ENCODE measurements at places on chromosomes 16 and 17.

GRCh38 chr17:82937411-82938371 is 97.9 kb upstream of the ZNF750 start:
- no peak for DNase-seq

DNA sequence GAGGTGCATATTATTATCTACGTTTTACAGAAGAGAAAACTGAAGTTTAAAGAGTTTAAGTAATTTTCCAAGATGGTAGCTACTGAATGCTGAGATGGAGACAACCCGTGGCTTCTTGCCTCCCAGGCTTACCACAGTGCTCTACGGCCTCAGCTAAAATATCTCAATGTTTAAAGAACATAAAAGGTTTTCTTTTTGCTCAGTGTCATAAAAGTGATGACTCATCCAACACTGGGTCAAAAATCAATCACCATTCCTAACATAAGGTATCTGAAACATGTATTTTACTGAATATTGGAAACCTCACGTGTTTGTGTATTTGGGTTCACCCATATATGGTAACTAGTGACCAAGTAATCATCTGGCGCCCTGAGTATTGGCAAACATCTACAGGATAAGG is 18.4 kb downstream of the ABCA9 start:
- DNase-seq = no peak

DNA sequence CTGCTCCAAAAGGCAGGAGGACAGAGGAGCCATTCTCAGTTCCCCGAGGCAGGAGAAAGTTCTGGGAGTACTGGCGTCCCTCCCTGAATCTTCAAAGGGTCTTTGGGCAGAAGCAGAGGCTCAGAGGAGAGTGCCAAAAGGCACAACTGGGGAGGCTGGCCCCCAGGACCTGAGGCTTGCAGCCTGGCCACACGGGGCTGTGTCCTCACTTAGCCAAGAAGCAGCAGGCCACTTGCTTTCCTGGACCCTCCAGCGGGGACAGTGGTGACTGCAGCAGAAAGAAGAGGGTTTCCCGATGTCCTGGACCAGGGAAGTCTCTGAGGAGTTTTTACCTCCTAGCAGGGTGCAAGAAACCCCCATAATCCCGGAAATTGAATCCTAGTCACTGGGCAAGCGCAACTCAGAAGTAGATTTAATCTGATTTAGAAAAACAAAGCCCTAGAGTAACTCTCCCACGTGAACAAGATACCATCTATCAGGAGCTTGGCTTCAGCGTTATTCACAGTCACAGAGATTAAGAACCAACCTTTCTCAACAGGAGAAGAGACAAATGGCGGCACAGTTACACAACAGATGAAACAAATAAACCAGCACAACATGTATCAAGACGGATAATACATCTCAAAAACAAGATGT is 25.5 kb upstream of the BCO1 start:
- no peak for DNase-seq

DNA sequence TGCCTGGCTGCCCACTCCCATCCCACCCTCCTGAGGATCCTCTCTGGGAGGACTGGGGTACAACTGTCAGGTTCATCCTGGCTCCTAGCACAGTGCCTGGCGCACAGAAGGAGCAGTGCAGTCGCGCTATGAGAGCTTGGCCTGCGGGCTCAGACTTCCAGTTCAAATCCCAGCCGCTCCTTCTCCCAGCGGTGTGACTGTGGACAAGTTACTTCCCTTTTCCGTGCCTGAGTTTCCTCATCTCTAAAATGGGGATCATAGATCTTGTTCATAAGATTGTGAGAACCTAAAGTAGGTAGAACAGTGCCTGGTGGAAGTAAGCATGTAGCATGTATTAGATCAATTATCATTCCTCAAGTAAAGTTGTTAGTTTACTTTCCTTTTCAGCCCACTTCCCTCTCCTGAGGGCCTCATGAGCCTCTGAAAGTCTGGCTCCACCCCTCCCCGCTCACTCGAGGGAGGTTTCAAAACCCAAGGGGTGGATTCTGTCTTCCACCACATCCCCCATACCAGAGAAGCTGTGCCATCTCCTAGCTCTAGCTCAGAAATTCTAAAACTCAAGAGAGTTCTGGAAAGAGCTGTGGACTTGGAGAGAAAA is 19.9 kb upstream of the COL1A1 start:
- DNase-seq = peak; percentile 77

- DNase-seq = no peak
These were observed 11.0 kb downstream of the TBC1D24 start for GRCh38 chr16:2485811-2486507.

GRCh38 chr17:35486920-35487732 is 38.6 kb upstream of the SLFN13 start:
- DNase-seq = peak; percentile 69

- no peak for DNase-seq
These were observed 2.7 kb downstream of the TSEN54 start for GRCh38 chr17:75518983-75519537.

GRCh38 chr16:65510850-65511249 is 389.0 kb upstream of the CDH11 start:
- DNase-seq = peak; percentile 2

DNA sequence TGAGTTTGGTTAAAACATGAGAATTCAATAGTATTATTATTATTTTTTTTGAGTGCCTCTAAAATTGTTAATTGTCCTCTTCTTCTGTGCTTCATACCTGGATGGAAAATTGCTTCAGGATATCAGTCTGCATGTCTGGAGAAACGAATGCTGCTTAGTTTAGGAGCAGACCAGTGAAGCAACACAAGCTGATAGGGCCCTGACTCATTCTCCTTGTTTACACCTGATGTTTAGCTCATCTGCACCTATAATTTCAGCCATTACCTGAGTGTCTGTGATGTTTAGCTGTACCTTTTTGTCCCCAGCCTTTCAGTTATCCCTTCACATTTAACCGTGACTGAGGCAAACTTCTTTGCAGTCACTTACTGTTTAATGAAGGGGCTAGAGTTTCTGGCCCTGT is 14.8 kb downstream of the SNTB2 start:
- DNase-seq = no peak

DNA sequence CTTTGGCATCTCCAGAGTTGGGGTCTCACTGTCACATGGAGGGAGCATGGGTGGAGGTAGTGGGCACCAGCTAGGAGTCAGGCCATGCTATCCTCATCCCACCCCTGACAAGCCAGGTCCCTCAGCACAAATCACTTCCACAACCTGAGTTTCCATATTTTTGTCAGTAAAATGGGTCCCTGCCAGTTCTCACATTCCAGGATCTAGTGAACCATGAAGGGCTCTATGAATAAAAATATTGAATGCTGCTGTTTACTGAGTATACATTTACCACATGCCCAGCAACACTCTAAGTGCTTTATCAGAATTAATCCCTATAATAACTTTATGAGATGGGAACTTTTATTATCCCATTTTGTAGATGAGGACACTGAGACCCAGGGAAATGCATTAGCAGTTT is 16.8 kb downstream of the SEZ6 start:
- DNase-seq = no peak

GRCh38 chr17:34930283-34930682 is 31.0 kb downstream of the CCT6B start:
- no peak for DNase-seq

- no peak for DNase-seq
These were observed 7.4 kb downstream of the MAP2K3 start for GRCh38 chr17:21291862-21292261.

DNA sequence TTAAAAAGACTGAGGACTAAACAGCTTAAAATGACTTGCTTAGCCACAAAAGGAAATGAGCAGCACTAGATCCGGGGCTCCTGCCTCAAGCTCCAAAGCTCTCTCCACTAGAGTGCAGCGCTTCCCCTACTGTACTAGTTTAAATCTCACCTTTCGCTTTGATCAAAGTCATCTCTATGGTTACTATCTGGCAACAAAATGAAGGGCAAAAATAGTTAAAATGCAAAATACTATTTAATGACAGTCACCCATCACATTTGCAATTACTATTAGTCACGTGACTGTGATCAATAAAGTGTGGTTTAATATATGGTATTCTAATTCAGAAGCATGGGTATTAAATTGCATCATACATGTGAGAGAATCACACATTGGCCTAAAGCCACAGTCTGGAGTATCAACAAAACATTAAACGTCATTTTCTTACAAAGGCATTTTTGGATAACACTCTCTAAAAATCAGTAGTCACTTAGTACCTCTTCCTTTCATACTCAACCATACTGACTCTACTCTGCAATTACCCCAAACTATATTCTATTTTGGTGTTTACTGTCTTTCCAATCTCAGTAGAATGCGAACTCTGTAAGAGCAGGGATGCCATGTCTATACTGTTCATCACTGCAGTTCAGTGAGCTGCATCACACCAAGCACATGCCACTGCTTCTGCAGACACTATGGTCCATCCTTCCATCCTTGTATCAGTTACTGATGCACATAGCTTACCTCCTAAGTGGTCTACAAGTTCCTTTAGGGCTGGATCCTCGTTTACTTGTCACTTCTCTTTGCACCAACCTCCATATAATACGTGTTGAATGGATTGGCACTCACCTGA is 6.2 kb downstream of the PSMD12 start:
- peak; percentile 30 for DNase-seq

DNA sequence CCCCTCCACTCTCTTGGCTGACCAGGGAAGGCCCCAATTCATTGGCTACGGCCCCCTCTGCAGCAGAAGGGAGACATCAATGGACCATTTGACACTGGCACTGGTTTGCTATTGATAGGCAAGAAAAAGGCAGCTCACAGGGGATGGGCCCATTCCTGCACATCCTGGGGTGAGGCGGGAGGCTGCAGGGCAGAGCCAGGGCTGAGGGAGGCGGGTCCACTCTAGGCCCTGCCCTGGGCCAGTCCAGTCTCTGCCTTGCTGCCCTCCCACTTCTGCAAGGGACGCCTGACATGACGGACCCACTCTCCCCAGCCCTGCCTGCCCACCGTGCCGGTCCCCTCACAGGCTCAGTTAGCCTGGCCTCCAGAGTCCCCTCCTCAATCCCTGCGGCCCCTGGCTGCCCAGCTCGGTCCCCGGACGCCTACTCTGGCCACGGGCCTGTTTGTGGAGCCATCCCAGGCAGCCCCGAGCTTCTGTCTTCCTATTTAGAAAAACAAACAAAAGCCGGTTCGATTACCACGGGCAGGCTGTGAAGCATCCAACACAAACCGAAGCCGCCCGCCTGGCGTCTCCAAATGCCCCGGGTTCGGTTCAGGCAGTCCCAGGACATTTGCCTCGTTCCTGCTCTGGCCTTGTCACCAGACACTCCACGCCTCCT is 160.7 kb downstream of the IRX5 start:
- DNase-seq = no peak

GRCh38 chr17:2723997-2724783 is 12.6 kb upstream of the CLUH start:
- DNase-seq = no peak

DNA sequence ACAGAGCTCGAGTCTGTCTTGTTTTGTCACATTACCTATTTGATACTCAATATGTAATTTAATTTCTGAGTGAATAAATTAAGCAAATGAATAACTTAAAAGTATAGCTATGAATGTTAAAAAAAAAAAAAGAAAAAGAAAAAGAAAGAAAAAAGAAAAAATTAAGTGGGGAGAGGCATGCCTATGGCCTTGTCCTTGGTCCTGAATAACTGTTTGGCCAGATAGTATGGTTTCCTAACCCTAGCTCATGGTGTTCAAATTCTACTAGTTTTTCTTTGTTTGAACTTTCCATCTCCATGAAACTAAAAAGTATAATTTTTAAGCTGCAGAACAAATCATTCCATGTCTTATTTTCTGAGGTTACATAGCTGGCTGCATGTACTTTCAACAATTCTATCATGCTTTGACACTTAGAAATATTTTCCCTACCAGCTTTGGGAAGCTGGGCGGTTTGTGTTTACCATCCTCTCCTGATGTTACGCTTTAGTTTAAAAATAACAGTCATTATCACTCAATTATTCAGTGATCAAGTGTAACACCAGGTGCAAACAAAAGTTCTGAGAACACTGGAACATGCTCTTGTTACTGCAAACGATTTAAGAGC is 31.8 kb downstream of the TOX3 start:
- no peak for DNase-seq

DNA sequence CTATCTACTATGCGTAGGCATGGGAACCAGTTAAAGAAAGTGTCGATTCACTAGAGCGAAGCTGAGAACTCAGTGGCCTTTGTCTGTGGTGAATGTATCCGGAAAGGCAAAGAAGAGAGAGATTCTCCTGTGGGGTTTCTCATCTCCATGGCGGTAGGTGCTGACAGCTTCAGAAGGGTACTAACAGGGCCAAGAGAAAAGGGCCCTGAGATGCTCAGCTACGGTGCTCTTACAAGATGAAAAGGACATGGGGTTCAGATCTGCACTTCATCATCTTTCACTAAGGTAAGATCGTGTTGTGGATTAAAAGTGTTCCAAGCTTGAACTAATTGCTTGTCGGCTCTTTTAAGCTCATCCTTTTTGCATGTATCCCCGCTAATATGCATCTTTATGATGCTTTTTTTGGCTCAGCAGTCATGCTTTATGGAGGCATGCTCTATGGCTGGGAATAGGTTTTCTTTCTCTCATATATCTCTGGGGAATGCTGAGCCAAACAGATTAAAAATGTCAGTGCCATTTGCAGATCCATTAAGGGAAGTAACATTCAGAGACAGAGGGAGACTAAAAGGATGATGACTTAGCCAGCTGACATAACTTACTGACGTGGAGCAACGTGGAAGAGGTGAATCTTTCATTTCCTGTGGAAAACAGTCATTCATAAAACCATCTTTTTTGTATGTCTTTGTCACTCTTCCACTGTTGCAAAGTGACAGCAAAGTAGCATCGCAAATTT is 29.9 kb downstream of the KCNJ16 start:
- no peak for DNase-seq

GRCh38 chr16:80056324-80056723 is 455.8 kb upstream of the MAF start:
- DNase-seq = peak; percentile 20

GRCh38 chr17:82806645-82807044 is 33.2 kb downstream of the ZNF750 start:
- no peak for DNase-seq

DNA sequence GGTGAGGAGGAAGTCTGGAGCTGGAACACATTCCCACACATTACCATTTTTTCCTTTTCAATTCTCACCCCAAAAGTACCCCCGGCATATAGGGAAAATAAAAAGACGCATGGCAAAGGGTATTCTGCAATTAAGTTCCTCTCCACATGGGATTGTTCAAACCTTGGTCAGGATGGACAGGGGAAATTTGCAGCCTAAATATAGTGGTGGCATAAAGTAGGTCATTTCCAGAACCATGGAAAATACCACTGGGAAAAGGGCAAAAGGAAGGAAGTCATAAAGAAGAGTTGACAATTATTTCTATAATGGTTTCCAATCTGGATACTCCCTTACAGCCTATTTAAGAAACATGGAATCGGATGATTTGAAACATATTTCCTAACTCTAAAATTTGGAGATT is 135.8 kb downstream of the STX8 start:
- no peak for DNase-seq

GRCh38 chr16:70508752-70509151 is 14.6 kb downstream of the COG4 start:
- DNase-seq = no peak
